ENCODE measurements at places on chromosomes 2 and 18. TPM values are rescaled to one million over a fixed set of nuclear protein-coding genes. Genes with fewer than 3 reads are reported as not detected.

GYPC gene
- total RNA-seq: 267 TPM

DCC gene
- total RNA-seq: under 0.01 TPM

LRRTM4 gene
- not detected for total RNA-seq

PCARE gene
- not detected for total RNA-seq

Measured in pericardium fibroblast (primary cell).